RWPE2 (cell line): ENCODE measurements at places on chromosomes 1 and 21.

DNA sequence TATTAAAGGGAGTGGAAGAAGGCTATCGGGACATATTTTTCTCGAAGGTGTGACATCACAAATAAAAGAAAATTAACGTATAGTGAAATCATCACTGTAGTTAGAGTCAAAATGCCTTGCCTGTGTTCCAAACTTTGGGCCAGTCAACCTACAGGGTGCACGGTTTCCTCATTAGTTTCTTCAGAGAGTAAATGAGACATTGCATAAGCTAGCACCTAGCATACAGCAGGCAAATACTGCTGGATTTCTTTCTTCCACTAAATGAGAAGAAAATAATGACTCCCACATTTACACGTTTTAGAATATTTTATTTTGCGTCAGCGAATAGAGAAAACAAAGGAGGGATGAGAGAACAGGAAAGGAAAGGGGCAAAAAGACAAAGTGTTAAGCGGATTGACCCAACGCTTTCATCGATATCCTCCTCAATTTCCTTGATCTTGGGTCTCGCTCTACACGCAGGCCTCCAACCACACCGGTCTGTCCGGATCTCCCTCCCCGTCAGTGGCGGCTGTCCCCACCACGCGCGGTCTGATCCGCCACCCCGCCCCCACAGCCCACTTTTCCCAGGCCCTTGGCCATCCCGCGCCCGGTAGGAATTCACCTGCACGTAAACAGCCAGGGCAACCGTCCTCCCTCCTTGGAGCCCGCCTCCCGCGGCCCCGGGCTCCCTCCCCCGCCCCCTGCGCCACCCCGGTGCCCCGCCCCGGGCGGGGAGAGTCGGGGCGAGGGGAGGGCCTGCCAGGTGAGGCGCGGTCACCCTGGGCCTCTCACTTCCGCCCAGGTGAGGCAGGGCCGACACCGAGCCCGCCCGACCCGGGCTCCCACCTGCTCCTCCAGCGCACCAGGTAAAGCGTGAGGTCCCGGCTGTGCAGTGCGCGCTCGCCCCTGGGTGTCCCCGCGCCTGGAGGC is at the start of gene PATJ:
TSS of gene PATJ (plus strand) at position 770 of the 909 bp plus-strand sequence. CDS start 20,413 bp downstream, outside the sequence.
- DNase-seq = peak; percentile 81

- no peak for DNase-seq
Measured at GRCh38 chr21:21831036-21831435, 832.8 kb downstream of the NCAM2 start.

DNA sequence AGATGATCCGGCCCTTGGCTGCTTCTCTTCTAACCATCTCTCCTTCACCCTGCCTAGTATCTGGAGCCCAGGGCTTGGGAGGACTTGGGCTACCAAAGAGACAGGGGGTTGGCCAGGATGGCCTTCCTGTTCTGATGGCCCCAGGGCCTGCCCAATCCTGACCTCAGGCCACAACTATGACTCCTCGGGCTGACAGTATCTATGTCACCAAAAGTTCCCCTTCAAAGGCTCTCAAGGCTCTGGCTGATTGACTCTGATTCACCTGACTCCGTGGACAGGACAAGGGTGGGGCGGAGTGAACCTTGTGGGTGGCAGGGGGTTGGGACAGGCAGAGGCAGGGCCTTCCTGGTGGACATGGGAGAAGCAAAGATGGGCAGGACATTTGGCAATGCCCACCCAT is 12.7 kb downstream of the MEF2D start:
- DNase-seq = no peak

- DNase-seq = peak; percentile 45
Measured at GRCh38 chr1:53575141-53575954, 116.1 kb downstream of the DMRTB1 start.

- no peak for DNase-seq
Measured at GRCh38 chr1:78358165-78358564, 132.6 kb upstream of the PTGFR start.

DNA sequence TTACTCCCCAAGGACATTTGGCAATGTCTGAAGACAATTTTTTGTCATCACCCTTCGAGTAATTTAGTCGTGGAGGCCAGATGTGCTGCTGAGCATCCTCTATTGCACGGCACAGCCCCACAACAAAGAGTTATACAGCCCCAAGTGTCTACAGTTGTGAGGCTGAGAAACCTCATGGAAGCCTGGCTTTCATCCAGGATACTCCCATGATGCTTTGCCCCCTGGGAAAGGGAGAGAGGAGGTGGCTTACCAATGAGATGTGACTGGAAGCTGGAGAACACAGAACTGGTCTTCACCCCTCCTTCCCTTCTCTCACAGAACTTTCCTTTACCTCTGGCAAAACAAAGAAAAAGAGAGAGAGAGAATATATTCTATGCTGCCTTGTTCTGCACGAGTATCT is 150.9 kb upstream of the VAMP3 start:
- DNase-seq = no peak

- no peak for DNase-seq
Measured at GRCh38 chr1:98704474-98704873, 43.0 kb downstream of the SNX7 start.

- no peak for DNase-seq
Measured at GRCh38 chr1:227223171-227223806, 95.0 kb downstream of the CDC42BPA start.

GRCh38 chr21:25039461-25040380 is 567.6 kb downstream of the MRPL39 start:
- DNase-seq = no peak

DNA sequence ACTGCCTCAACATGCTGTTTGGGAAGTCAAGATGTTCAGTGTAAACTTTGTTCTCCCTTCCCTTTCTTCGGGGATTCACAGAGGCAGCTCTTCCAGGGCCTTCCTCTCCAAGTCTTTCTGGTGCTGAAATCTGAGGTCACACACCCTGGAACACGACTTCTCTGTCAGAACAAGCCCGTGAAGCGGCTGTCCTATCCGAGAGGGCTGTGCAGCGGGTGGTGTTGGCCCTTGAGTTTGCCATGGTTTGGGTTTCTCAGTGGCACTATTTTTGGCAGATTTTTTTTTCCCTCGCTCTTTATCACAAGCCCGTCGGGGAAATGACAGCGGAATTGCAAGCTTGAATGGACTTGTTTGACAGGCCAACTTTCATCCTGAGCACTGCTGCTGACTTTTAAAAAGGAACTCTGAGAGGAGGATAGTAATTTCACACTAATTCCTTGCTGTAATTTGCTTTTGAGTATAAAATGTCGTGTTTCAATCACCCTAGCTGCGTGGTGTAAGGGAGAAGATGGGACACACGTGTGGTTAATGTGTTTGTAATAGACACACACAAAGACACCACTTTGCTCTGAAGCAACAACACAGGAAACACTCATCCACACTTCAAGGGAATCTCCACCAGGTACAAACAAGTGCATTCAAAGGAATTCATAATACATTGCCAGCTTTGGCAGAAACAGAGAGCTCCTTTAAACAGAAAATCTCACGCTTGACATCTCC is 60.1 kb upstream of the TARBP1 start:
- DNase-seq = no peak

DNA sequence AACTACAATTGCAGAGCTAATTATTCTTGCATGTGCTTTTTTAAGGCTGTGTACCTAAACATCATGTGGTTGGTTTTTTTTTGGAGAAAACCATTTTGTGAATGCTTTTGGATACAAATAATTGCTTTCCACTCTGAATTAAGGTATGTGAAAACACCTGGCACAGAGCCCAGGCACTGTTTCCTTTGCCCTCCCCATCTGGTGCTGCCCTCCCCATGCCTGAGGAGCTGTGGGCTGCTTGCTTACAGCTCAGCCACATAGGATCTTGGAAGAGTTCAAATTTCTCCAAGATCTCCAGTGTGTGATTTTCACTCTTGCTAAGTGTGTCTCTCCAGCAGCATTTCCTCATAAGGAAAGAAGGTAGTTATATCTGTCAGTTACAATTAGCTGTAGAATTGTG is 27.8 kb downstream of the DNM3 start:
- no peak for DNase-seq

GRCh38 chr1:219121679-219122078 is 52.0 kb upstream of the LYPLAL1 start:
- DNase-seq = no peak

DNA sequence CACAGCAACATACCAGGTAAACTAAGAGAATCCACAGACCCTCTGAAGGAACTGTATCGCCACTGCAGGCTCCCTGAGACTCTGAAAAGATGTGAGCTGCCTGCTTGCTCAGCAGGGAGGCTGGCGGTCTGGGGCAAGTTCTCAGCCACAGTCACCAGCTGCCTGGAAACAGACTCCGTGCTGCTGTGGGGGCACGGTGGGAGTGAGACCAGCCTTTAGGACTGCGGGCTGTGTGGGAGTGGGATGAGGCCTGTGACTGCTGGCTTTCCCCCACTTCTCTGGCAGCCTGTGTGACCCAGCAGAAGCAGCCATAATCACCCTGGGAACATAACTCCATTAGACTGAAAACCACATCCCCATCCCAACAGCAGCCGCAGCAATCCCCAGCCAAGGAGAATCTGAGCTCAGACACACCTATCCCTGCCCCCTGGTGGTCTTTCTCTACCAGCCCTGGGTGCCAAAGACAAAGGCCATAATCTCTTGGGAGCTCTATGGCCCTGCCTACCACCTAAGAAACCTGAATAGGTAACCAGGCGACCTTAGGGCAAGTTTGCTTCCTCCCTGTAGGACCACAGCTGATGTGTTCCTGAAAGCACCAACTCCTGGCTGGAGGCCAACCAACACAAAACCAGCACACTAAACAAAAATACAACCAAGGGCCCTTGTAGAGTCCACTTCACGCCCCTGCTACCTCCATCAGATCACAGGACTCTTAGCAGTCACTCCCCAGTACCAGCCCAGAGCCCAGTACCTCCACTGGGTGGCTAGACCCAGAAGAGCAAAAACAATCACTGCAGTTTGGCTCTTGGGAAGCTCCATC is 151.5 kb downstream of the SMYD3 start:
- no peak for DNase-seq

- no peak for DNase-seq
Measured at GRCh38 chr21:20253261-20253660, 744.9 kb upstream of the NCAM2 start.

GRCh38 chr1:9901148-9902059 is 8.7 kb downstream of the CTNNBIP1 start:
- no peak for DNase-seq

DNA sequence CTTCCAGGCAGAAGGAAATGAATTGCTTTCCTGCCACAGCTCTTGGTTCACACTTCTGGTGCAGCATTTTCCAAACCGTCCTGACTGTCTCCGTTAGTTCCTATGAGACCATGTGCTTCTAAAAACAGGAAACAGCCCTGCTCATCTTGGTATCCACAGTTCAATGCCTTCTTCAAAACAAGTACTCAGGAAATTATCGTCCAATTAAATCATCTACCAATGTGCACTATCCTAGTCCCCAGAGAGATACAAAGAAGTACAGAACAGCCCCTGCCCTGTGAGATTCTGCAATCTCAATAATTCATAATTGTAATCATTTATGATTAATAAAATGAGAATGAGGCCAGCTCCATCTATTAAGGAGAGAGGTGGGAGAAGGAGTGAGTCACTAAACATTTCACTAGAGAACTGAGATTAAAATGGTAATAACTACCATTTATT is 11.2 kb downstream of the CLEC20A start:
- no peak for DNase-seq

DNA sequence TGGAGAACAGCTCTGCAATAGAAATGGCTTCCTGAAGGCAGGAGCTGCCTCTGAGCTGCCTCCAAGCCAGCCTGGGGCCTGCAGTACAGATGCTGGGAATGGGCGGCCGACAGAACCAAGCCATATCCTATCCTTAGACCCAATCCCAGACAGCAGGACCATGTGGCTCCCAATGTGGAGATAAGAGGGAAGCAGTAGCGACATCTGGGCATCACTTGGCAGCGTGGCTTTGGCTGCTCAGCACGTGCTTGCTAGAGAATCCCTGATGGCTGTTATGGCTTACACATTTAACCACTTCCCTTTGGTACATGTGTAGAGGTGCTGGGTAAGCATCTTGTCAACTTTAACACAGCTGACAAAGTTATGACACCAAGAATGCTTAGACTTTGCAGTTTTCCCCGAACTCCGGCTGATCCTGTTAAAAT is 87.7 kb downstream of the MAN1C1 start:
- DNase-seq = no peak

GRCh38 chr1:44293761-44294315 is 61.2 kb downstream of the ERI3 start:
- DNase-seq = no peak

DNA sequence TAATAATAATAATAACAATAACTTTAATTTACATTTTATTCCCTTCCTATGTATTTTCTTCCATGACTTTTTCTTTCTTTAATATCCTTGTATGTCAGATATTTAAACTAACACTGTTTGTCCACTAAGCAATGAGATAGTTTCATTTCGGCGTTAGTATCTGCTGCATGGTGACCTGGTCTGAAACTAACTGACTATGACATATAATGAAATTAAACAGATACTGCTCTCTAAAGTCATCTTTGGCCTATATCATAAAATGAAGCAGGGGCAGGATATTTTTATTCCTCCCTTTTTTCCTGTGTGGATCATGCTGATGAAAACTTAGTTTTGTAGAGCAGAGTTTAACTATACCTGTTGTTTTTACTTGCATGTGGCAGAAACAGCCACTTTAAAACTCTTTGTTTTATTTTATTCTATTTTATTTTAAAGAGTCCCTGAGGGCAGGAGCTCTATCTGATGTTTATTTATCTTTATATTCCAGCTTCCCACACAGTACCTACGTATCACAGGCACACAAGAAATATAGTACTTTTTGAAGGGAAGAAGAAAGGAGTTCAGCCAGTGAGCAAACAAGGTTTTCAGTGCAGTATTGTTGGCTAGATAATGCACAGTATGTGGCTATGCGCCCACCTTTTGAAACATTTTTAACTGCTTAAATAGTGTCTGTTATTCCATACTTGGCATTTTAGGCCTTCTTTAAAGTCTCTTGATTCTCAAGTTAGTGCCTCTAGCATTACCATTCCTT is 165.6 kb downstream of the PHTF1 start:
- no peak for DNase-seq

- DNase-seq = no peak
Measured at GRCh38 chr1:1921901-1922701, 3.0 kb upstream of the TMEM52 start.

DNA sequence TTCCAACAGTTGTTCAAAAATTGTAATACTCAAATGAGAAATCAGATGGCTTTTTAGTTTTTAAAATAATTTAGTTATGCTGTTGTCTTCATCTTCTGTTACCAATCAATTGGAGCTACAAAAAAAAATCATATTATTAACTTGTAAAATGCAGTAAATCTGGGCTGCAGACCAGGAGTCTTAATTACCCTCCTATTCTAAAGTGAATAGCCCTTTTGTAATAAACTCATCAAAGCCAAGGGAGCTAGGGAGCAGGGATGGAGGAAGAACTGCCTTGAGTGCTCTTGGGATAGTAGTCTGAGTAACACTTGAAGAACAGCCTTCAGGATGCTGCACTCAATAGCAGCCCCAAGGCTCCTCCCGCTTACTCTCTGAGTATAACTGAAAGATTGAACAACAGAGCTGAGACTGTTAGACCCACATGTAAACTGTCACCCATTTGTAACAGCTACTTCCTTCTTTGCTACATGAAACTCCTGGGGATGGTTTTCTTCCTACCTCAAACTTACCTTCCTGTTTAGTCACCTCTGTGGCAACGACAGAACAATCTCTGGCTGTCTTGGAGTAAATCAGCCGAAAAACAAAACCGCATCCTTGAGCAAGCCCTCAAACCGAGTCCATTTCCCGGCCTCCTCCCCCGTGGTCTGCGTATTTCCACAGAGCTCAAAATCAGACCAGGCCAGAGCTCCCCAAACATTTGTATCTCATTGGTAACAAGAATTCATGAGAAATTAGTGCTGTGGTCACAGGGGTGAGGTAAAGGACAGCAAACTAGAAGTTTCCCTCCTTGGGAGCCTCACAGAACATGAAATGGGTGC is 55.9 kb downstream of the CD58 start:
- DNase-seq = no peak

- no peak for DNase-seq
Measured at GRCh38 chr1:19165501-19165900, 44.6 kb downstream of the UBR4 start.

- peak; percentile 19 for DNase-seq
Measured at GRCh38 chr1:24878775-24879742, 51.0 kb downstream of the RUNX3 start.
